ENCODE measurements at places on chromosomes 5 and 9. TPM values are rescaled to one million over a fixed set of nuclear protein-coding genes. Genes with fewer than 3 reads are reported as not detected.

Gene IL7R
- total RNA-seq: 691 TPM

Gene ZBED3
- total RNA-seq: 2.9 TPM

Gene SKP1
- total RNA-seq: 307 TPM

Gene UGCG
- 30.4 TPM for total RNA-seq

Gene DCAF12
- total RNA-seq: 23.3 TPM

Gene TSC1
- 63.4 TPM for total RNA-seq

Gene MVB12B
- total RNA-seq: 12.6 TPM

Gene ZNF366
- 0.13 TPM for total RNA-seq

Gene SHOC1
- not detected for total RNA-seq

Gene PCDHGC4
- 0.18 TPM for total RNA-seq

Gene ACOT12
- not detected for total RNA-seq

DNA sequence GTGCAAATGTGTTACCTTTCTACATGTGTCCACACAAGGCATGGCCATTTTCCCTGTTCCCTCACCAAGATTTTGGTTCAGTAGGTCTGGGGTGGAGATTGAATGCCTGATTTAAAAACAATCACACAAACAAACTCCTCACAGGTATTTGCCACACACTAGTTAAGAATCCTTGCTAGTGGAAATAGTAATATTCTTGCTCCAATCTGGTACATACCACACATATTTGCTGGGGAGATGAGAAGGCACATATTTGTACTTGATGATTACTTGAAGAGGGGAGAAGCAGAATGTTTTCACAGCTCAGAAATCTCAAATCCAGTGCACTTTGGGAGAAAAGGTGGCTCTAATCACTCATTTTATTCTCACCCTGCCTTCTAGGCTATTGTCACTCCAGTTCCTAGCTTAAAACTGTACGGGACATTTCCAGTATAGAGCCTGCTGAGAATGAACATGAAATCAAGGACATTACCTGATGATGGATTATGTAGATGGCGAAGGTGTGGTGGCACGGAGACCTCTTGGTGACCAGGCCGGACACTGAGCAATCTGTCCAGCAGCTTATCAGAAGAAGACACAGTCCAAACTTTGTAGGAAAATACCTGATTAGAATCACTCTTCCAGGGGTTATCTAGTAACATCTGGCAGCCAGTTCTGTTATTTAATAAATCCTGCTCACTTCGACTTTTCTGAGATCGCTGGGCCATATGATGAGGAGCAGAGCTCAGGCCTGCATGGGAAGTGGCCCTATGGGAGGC, 116.1 kb upstream of the IL6ST start:
- no peak for DNase-seq
- H3K27me3 ChIP-seq: no peaks in the 10 kb centered on the region
- H3K4me1 ChIP-seq: peaks cover 23% of the 10 kb centered on the region
- H3K27ac ChIP-seq: no peak overlapping the region
- H3K36me3 ChIP-seq: peaks cover 9% of the 10 kb centered on the region

- H3K4me3 ChIP-seq: no peak overlapping the region
- H3K27me3 ChIP-seq: peaks cover 10% of the 10 kb centered on the region
- no peak for DNase-seq
- no peak overlapping the region for H3K27ac ChIP-seq
Measured at GRCh38 chr9:109812331-109812730, 32.3 kb downstream of the PALM2AKAP2 start.

- no peak overlapping the region for H3K27ac ChIP-seq
- DNase-seq: no peak
- H3K4me3 ChIP-seq: no peak overlapping the region
- H3K4me1 ChIP-seq: no peaks in the 10 kb centered on the region
- H3K36me3 ChIP-seq: no peaks in the 10 kb centered on the region
Measured at GRCh38 chr9:15416880-15417279, 5.8 kb upstream of the SNAPC3 start.

DNA sequence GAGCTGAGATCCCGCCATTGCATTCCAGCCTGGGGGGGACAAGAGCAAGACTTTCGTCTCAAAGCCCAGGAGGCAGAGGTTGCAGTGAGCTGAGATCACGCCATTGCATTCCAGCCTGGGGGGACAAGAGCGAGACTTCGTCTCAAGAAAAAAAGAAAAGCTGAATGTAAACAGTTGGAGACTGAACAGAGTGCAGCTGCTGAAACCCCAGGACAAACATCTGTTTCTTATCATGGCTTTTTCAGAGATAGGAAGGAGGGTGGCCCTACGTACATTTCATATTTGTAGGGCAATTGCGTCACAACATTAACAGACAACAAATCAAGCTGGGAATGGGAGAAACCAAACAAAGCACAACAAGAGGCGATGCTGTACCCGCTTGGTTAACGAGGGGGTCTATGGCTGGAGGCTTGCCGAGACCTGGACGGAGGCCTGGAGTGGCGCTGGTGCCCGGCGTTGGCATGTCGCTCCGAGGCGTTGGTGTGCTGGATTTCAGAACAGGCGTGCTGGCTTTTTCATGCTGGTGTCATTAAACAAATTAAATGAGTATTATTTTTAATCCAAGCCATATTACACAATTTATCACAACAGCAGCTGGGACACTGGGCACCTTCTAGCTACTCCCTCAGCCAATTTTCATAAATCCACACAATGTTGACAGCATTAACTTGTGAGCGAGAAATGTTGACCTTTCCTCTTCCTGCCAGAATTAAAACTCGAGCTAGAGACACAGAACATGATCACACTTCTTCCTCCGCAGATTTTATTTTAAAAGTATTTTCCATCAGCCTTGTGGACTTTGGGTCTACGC, 76.1 kb downstream of the TLE1 start:
- no peak for DNase-seq
- H3K4me3 ChIP-seq: no peak overlapping the region
- no peak overlapping the region for H3K27ac ChIP-seq
- H3K36me3 ChIP-seq: no peaks in the 10 kb centered on the region
- no peaks in the 10 kb centered on the region for H3K27me3 ChIP-seq
- H3K4me1 ChIP-seq: peaks cover 2% of the 10 kb centered on the region

GRCh38 chr5:33964132-33964700, 20.3 kb downstream of the SLC45A2 start:
- H3K27ac ChIP-seq: no peak overlapping the region
- H3K36me3 ChIP-seq: no peaks in the 10 kb centered on the region
- no peak for DNase-seq
- H3K27me3 ChIP-seq: no peaks in the 10 kb centered on the region
- no peaks in the 10 kb centered on the region for H3K4me1 ChIP-seq

DNA sequence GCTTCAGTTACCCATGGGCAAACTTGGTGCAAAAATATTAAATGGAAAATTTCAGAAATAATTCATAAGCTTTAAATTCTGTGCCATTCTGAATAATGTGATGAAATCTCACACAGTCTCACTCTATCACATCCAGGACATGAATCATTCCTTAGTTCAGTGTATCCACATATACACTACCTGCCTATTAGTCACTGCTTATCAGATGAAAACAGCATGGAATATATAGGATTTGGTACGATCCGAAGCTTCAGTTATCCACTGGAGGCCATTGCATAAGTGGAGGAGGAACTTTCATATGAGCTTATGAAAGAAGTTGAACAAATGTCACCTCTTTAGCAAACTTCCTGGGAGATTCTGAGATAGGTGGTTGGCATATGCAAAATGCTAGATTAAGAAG, 64.2 kb downstream of the GAPVD1 start:
- H3K4me1 ChIP-seq: no peaks in the 10 kb centered on the region
- no peak overlapping the region for H3K27ac ChIP-seq
- no peak overlapping the region for H3K4me3 ChIP-seq
- H3K36me3 ChIP-seq: peaks cover 14% of the 10 kb centered on the region
- DNase-seq: no peak
- no peaks in the 10 kb centered on the region for H3K27me3 ChIP-seq

- H3K27me3 ChIP-seq: no peaks in the 10 kb centered on the region
- no peak overlapping the region for H3K27ac ChIP-seq
- no peaks in the 10 kb centered on the region for H3K36me3 ChIP-seq
- no peak for DNase-seq
Measured at GRCh38 chr5:54766748-54767147, 218.6 kb downstream of the ESM1 start.

DNA sequence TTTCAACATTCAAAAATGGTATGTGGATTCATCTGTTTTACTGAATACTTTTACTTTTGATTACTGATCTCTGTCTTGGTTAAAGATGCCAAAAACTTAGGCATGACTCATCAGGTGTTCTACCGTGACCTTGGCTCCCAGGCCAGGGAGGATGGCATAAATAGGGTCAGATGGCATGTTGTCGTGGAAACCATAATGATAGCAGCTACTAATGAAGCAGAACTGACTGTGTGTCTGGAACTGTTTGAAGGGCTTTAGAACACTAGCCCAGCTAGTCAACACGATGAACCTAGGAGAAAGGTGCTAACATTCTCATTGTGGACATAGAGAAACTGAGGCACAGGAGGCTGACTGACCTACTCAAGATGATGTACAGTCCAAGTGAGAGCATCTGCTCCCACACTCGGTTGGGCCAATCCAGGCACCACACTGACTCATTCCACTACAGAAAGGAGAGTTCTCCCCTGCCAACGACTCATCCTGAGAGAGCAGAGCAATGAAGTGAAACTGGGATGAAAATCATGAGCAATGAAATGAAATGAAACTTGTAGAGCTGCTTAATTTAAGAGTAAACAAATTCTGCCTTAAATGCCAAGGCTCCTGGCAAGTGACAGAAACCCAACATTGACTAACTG, 116.0 kb downstream of the TENT4A start:
- DNase-seq: no peak
- no peaks in the 10 kb centered on the region for H3K27me3 ChIP-seq
- no peak overlapping the region for H3K27ac ChIP-seq
- no peak overlapping the region for H3K4me3 ChIP-seq
- no peaks in the 10 kb centered on the region for H3K36me3 ChIP-seq

DNA sequence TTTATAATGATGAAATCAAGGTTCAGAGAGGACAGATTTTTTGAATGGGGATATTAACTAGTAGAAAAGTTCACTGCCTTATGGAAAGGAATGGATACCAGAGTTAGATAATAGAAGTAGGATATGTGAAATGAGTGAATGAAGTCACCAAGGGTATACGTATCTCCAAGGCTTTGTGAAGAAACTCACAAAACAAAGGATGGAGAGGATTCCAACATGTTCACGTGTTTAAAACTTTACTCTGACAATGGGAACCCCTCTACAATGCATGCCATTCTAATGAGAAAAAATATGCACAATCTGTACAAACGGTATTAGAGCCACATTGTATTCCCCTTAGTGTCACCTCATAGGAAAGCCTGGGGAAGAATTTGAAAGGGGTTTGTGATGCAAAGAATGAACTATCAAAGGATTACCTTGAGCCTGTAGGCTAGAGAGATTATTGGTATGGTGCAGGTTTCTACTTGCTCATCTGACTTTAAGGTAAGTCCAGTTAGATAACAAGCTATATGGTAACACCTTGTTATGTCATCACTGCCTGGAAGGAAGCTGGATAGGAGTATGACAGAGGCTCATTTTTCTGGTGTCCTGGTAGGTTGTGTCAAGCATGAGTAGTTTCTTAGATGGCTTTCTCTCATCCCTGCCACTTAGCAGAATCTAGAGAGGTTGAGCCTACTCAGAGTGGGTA, 250.3 kb upstream of the SEMA6A start:
- no peak for DNase-seq
- no peak overlapping the region for H3K27ac ChIP-seq
- H3K27me3 ChIP-seq: no peaks in the 10 kb centered on the region
- H3K36me3 ChIP-seq: no peaks in the 10 kb centered on the region
- H3K4me3 ChIP-seq: no peak overlapping the region

GRCh38 chr9:135644631-135645218, 5.4 kb upstream of the GLT6D1 start:
- peaks cover 8% of the 10 kb centered on the region for H3K27me3 ChIP-seq
- no peak overlapping the region for H3K4me3 ChIP-seq
- H3K27ac ChIP-seq: no peak overlapping the region

- peaks cover 8% of the 10 kb centered on the region for H3K4me1 ChIP-seq
- H3K27me3 ChIP-seq: peaks cover 38% of the 10 kb centered on the region
- DNase-seq: peak; percentile 4
- no peak within 1 kb of the TSS for H3K4me3 ChIP-seq
- H3K36me3 ChIP-seq: no peaks in the 10 kb centered on the region
Measured at GRCh38 chr5:174724484-174725260, at the start of gene MSX2. Gene MSX2 (plus strand): TSS chr5:174724582. CDS start chr5:174724660, 78 bp downstream.

DNA sequence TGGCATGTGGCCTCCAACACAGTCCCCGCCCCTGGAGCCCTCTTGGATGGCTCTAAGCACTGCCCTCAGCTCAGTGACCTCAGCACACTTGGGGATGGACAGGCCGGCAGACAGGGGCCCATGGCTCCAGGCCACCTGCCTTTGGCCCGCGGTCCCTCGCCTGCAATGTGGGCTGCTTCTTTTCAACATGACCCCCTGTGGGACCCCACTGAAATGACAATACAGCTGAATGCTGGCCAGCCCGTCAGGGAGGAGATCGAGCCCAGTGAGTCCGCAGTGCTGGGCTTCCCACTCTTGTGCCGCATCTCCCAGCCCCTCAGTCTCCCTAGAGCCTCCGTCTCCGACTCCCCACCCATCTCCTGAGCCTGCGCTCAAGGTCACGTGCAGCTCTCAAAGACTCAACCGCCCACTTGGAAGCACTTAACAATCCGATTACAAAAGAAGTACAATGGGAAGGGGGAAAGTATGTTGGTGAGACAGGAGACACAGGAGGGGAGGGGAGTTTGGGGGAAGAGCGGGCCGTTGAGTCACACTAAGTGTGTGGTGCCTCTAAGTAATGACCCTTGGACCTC, 238.9 kb downstream of the HSPA4 start:
- no peak overlapping the region for H3K4me3 ChIP-seq
- H3K36me3 ChIP-seq: no peaks in the 10 kb centered on the region
- H3K4me1 ChIP-seq: no peaks in the 10 kb centered on the region
- peaks cover 11% of the 10 kb centered on the region for H3K27me3 ChIP-seq

GRCh38 chr5:135456238-135457099, 4.3 kb upstream of the TIFAB start:
- no peak overlapping the region for H3K4me3 ChIP-seq
- no peaks in the 10 kb centered on the region for H3K27me3 ChIP-seq
- no peak overlapping the region for H3K27ac ChIP-seq

DNA sequence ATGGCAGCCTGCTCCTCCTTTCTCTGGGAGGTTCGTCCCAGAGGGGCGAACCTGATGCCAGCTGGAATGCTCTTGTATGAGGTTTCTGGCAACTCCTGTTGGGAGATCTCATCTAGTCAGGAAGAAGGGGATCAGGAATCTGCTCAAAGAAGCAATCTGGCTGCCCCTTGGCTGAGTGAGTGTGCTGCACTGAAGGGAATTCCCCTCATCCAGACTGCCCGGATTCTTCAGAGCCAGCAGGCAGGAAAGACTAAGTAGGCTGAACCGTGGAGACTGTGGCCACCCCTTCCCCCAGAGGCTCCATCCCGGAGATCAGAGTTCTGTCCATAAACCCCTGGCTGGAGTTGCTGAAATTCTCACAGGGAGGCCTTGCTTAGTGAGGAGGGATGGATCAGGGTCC, 476.0 kb downstream of the CSNK1G3 start:
- no peaks in the 10 kb centered on the region for H3K36me3 ChIP-seq
- no peak overlapping the region for H3K4me3 ChIP-seq
- no peak for DNase-seq
- H3K27me3 ChIP-seq: no peaks in the 10 kb centered on the region

All from T-cell (primary cell).